ENCODE measurements at places on chromosomes 2 and 18.

GRCh38 chr2:54771166-54771885 lies 47.9 kb downstream of the EML6 start:
- DNase-seq = no peak

DNA sequence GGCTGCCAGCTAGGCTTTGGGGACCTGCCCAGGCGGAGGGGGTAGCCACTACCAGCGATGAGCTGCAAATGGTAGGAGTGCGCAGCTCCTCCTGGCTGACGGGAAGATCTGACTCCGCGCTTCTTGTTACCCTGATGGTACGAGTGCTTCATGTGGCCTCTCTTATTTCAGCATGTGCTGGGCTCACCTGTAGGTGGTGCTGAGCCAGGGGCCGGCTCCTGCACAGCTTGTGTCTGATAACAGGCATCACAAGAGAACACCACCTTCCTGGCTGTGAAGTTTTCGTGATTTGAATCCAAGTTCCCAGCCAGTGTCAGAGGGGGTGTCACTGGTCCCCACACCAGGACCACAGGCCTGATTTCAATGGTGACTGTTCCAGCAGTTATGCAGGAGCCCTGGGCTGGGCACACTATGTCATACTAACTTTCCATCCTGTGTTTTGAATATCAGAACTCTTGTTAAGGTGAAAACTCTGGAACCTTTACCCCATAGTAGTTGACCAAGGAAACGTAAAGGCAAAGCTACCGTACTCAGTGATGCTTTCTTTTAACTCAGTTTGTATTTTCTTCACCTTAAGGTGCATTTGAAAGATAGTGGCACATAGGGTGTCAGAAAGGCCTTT lies 28.0 kb downstream of the APCDD1 start:
- DNase-seq = no peak

- DNase-seq = no peak
Observed at GRCh38 chr18:1296237-1296636, 391.6 kb downstream of the ADCYAP1 start.

GRCh38 chr18:2559249-2559648 lies 12.1 kb downstream of the METTL4 start:
- DNase-seq = no peak

DNA sequence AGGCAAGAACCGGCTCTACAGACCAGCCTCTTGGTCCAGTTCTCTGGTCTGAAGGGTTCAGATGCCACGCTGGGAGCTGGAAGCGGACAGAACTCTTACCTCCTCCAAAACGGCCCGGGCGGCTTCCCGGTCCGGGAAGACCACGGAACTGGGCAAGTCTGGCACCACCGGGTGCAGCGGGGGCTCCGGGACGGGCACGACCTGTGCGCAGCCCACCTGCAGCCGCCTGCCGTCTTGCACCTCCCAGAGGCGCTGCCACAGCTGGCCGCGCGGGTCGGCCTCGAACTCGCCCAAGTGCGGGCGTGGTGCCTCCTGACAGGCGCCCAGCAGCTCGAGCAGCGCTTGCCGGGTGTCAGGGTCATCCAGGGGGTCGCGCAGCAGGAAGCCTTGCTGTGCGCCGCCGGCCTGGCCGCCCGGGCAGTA lies 773 bp downstream of the CMPK2 start:
- DNase-seq = peak; percentile 31

GRCh38 chr18:71327441-71327840 lies 1038.6 kb downstream of the SOCS6 start:
- DNase-seq = no peak

DNA sequence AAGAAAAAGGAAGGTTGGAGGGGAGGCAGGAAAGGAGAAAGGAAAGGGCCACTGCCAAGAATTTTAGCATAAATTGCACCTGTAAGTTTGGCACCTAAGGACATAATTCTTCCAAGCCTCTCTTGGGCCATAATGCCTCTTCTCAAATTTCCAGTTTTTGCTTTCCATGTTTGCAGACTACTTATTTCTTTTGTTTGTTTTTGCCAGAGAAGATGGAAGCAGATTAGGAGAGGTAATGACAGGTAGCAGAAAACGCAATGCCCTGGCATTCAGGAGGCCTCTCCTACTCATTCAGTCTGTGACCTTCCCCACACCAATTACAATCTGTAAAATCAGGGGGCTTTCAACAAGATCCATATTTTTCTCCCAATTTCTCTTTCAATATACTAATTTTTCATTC lies 56.8 kb downstream of the MRPL33 start:
- no peak for DNase-seq

GRCh38 chr18:58392324-58393000 lies 236.4 kb downstream of the ALPK2 start:
- no peak for DNase-seq

- no peak for DNase-seq
Observed at GRCh38 chr2:147467441-147467840, 377.4 kb upstream of the ACVR2A start.

DNA sequence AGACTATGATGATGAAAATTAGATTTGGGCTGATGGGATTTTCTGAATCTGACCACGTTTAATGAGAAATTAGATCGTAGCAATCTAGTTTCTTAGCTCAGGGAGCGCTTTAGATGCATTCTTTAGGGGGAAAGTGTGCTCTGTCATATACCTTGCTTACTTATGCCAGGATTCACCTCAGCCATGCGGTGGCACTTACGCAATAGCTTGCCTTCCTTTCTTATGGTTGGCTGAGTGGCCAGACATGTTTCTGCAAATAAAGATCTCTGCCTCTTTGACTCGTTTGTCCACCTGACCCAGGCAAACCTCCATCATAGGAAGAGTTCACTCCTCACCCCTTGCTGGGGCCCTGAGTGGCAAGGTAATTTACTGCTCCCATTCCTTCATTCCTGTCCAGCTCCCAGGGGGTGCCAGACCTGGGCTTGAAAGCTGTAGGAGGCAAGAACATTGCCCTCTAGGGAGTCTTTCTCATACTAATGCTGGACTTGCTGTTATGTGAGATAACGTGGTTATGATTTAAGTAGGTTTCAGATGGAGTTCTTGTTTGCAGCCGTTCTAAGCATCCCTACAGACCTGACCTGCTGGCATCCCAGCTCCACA lies 57.1 kb downstream of the FBLN7 start:
- DNase-seq = no peak

GRCh38 chr2:156999661-157000060 lies 257.8 kb upstream of the GALNT5 start:
- DNase-seq = no peak
